Karpas-422 (cell line): ENCODE measurements at places on chromosomes 1 and 21. TPM values are rescaled to one million over a fixed set of nuclear protein-coding genes. Genes with fewer than 3 reads are reported as not detected.

The PROK1 gene
- total RNA-seq: not detected in 2 replicates

The CAPN8 gene
- total RNA-seq: not detected in 2 replicates

The SPATA45 gene
- not detected in 2 replicates for total RNA-seq

The LRRC38 gene
- not detected in 2 replicates for total RNA-seq

The RPE65 gene
- total RNA-seq: not detected in 2 replicates

The CYB561D1 gene
- total RNA-seq: 6.2 and 7.1 TPM in 2 replicates

The C1QA gene
- total RNA-seq: not detected in 2 replicates

The ST6GALNAC5 gene
- total RNA-seq: not detected in 2 replicates

The CACNA1S gene
- not detected in 2 replicates for total RNA-seq

The MAPKAPK2 gene
- total RNA-seq: 19.8 and 25.1 TPM in 2 replicates

The GRIK3 gene
- total RNA-seq: not detected in 2 replicates

The STXBP3 gene
- 31.6 and 68.9 TPM in 2 replicates for total RNA-seq

The CRYZ gene
- total RNA-seq: 40.0 and 63.4 TPM in 2 replicates

The ARHGEF10L gene
- not detected in 2 replicates for total RNA-seq

The OVAAL gene
- 3.6 and 4.2 TPM in 2 replicates for total RNA-seq

The OLFML2B gene
- not detected in 2 replicates for total RNA-seq

The OLFML3 gene
- total RNA-seq: 0.18 and 0.26 TPM in 2 replicates
